ENCODE measurements at places on chromosomes 5 and 9.

- DNase-seq, result no peak
Measured at GRCh38 chr9:121299467-121300282, 31.7 kb downstream of the GSN start.

GRCh38 chr9:37424686-37425297 lies 2.3 kb downstream of the GRHPR start:
- DNase-seq, result no peak

DNA sequence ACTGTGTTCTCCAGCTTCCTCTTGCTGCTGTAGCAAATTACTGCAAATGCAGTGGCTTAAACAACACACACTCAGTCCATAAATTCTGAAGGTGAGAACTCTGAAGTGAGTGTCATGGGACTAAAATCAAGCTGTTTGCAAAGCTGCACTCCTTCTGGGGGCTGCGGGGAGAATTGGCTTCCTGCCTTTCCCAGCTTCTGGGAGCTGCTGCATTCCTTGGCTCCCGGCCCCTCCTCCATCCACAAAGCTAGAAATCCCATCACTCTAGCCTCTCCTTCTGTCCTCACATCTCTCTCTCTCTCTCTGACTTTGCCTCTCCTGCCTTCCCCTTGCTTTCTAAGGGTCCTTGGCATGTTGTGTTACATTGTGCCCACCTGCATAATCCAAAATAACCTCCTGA lies 14.2 kb upstream of the MED10 start:
- DNase-seq, result no peak

- DNase-seq, result no peak
Measured at GRCh38 chr5:9382522-9382921, 163.4 kb downstream of the SEMA5A start.

- DNase-seq, result no peak
Measured at GRCh38 chr5:153546566-153546965, 56.1 kb downstream of the GRIA1 start.

GRCh38 chr5:107601076-107601475 lies 69.7 kb downstream of the EFNA5 start:
- no peak for DNase-seq

GRCh38 chr5:90017239-90017638 lies 392.3 kb downstream of the CETN3 start:
- no peak for DNase-seq

Measured in NAMALWA (cell line).